NCI-H526 treated with DMSO at 0.1 percent for 48 hours (cell line): ENCODE measurements at places on chromosomes 16 and 17.

GRCh38 chr16:64621616-64622015, 500.2 kb downstream of the CDH11 start:
- no peak for DNase-seq

- no peak for DNase-seq
These were observed 31.2 kb downstream of the RNF135 start for GRCh38 chr17:31002047-31002446.

- DNase-seq = no peak
These were observed 8.8 kb upstream of the GFAP start for GRCh38 chr17:44924107-44924544.

- DNase-seq = peak; percentile 59
These were observed 20.6 kb downstream of the CYB561 start for GRCh38 chr17:63425483-63425882.

- DNase-seq = no peak
These were observed 204.9 kb upstream of the KCNJ16 start for GRCh38 chr17:69870091-69870530.

- DNase-seq = no peak
These were observed 8.6 kb downstream of the KRT28 start for GRCh38 chr17:40791111-40791510.

GRCh38 chr16:82882982-82883835, 256.4 kb downstream of the CDH13 start:
- DNase-seq = no peak
